CD4-positive, alpha-beta T cell (primary cell): ENCODE measurements at places on chromosomes 13 and 19.
A peak's percentile ranks its signal among the peaks of the same experiment; 100 is the strongest.

DNA sequence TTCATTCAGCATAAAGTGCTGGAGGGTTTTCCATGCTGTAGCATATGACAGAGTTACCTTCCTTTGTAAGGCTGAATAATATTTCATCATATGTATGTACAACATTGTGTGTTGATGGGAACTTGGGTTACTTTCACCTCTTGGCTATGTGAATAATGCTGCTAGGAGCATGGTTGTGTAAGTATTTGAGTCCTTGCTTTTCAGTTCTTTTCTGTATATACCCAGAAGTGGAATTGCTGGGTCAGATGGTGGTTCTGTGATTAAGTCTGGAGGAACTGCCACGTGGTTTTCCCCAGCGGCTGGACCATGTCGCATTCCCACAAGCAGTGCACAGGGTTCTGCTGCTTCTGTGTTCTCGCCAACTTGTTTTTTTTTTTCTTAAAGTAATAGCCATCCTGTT lies 101.2 kb upstream of the TEX29 start:
- DNase-seq: no peak

- peak; percentile 16 for DNase-seq
These were observed 1.2 kb downstream of the KLF12 start for GRCh38 chr13:74132776-74133656.

- DNase-seq: no peak
These were observed 19.6 kb downstream of the C13orf46 start for GRCh38 chr13:113954046-113954835.

GRCh38 chr13:39540929-39541605 lies 61.9 kb downstream of the LHFPL6 start:
- no peak for DNase-seq

DNA sequence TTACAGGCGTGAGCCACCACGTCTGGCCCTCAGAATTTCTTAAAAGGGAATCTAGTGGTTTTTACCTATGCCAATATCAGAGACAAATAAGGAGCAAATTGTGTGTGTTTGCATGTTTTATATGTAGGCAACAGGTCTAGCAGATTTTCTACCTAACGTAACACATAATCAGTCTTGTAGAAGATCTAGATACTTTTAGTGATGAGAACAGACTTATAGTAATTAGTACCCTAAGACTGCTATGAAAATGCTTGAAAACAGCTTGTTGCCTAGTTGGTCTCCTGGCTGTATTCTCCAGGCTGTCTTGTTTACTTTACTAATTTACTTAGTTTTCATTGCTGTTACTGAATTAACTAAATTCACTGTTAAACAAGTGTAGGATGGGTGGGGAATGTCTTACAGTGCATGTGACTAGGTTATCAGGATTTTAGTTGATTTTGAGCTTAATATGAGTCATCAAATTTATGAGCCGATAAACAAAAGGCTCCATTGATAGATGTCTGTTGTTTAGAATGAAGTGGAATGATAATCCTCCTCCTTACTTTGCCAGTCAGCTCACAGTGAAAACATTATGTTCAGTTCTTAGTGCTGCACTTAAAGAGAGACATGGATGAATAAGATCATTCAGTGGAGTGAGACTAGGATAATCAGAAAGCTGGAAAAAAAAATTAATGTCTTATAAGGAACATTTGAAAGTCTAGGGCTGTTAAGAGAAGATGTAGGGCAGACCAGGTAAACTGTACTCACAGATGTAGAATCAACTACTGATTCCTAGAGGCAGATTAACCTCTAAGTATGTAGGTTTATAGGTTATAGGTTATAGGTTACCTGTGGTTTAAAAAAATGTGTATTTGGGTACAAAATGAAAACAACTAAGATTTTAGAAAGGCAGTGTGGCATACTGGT lies 22.4 kb downstream of the GTF2F2 start:
- no peak for DNase-seq

DNA sequence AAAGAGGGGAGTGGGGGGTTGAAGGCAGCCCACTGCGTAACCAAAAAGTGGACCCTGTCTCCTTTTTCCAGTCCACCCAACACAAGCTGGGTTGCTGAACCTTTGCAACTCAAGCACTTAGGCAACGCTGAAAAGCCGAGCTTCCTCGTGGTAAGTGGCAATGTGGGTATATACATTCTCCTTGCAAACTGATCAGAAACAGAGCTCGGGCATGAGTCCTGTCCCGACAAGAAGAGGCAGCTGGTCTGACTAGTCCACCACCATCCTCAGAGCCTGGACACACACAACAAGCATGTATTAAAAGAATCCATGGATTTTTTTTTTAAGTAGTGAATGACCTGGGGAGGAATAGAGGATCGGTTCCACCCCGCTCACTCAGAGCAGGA lies 240.6 kb upstream of the ZNF507 start:
- no peak for DNase-seq

GRCh38 chr13:25151626-25152195 lies 20.4 kb downstream of the AMER2 start:
- no peak for DNase-seq

GRCh38 chr13:113550453-113550852 lies 34.1 kb upstream of the TFDP1 start:
- DNase-seq: no peak

DNA sequence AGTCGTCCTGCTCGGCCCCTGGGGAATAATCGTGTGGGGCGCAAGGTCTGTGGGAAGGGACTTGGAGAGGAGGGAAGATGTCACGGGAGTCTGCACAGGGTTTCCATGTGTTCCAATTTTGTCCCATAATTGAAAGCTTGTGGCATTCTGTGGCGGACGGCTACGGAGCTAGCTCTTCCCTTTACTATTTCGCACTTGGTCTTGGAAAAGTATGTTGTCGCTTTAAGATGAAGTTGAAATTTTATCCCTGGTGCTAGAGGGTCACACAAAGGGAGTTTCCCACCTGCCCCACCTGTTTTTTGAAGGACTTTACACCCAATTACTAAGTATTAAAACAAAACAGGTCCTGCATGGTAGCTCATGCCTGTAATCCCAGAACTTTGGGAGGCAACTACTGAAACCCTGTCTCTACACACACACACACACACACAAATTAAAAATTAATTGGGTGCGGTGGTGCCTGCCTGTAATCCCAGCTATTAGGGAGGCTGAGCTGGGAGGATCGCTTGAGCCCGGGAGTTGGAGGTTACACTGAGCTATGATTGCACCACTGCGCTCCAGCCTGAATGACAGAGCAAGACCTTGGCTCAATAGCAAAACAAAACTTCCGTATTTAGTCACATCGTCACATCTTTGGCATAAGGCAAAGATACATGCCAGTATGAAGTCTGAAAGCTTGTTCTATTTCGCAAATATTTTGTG lies 967 bp upstream of the TPT1 start:
- no peak for DNase-seq

DNA sequence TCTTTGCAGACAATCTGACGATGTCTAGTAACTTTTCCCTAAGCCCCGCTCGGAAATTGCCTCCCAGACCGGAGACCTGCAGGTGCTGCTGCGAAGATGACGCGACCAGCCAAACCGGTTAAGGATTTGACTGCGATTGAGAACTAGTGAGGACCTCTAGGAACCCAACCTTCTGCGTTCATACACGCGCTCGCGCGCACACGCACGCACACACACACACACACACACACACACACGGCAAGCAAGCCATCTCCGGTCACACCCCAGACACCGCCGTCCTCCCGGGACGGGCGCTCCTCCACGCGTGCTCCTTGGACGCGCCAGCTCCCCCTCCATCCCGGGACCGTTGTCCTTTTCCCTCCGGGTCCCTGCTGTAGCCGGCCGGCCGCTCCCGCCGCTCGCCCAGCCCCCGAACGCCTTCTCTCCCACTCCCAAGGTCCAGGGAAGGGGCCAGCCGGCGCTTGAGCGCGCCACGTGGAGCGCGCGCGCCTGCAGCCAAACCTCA lies 1.2 kb downstream of the TBC1D4 start:
- DNase-seq: no peak

- DNase-seq: no peak
These were observed 31.5 kb downstream of the COL4A2 start for GRCh38 chr13:110338441-110339101.

GRCh38 chr13:73340069-73340468 lies 281.3 kb downstream of the KLF5 start:
- DNase-seq: no peak

- no peak for DNase-seq
These were observed 16.5 kb downstream of the KLK4 start for GRCh38 chr19:50894478-50895356.

DNA sequence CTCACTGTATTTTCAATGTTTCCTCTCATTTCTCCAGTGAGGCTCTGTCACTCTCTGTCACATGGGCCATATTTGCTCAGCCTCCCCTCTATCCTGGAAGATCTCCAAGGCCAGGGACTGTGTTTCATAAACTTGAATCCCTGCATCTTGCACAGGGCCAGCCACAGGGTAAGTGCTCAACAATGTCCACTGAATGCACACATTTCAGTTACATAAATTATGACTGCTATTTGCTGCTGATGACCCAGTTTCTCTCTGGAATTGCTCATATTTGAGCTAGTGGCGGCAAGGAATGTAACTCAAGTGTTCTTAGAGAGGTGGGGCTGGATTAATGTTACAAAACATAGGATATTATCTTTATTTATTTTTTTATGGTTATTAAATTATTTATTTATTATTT lies 6.1 kb downstream of the CLC start:
- no peak for DNase-seq

DNA sequence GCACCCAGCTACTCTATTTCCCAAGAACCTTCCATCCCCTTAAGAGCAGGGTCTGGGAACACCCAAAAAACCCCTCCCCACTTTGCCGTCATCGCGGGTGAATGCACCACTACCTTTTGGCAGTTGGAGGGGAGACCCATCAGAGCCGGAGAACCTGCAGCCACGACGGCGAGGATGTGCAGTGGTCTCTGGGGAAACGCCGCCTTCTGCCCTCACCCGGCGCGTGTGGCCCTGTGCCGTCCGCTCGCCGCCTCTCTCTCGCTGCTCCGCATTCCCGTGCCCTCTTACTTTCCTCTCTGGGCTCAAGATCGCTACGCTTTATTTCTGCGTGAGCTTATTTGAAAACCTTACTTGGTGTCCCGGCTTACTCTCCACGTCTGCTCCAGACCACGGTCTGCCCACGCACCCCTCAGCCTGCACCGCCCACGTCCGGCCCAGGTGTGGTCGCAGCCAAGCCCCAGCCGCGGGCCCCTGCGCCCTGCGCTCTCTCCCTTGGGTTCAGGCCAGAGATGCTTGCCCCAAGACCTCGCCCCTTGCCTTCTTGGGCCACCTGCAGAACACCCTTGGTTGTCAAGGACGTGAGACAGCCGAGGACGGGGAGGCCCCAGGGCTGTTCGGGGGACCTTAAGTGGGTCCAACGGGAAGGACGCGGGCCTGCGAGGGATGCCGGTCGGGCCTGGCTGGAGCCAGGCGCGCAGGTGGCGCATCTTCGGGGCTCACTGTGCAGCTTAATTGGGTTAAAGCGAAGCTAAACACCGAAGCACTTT lies 2.0 kb upstream of the MAB21L1 start:
- no peak for DNase-seq
